ENCODE measurements at places on chromosomes 2 and 18.

GRCh38 chr2:198639580-198639979 is 818.2 kb downstream of the SATB2 start:
- DNase-seq = no peak

GRCh38 chr2:168220965-168221819 is 26.2 kb downstream of the STK39 start:
- no peak for DNase-seq

- no peak for DNase-seq
Measured at GRCh38 chr2:156042895-156043294, 289.6 kb downstream of the NR4A2 start.

DNA sequence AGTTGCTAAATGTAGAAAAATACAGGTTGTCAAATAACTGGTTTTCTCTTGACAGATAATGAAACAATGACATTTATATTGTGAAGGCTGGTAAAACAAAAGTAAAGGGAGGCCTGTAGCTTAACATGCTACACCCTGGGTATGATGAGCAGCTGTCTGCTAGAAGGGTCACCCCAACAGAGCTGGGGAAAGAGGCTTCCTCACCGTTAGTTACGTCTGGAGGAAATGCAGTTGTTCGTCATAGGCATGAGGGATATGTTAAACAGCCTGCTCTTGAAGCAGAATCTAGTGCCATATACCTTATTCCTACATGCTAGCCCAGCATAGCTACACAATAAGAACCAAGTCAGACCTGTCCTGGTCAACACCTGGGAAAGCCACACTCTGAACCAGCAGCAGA is 49.9 kb downstream of the LPIN2 start:
- DNase-seq = no peak

Measured in dorsolateral prefrontal cortex (tissue), 122 donors.